ENCODE measurements at places on chromosomes 5 and 9.

DNA sequence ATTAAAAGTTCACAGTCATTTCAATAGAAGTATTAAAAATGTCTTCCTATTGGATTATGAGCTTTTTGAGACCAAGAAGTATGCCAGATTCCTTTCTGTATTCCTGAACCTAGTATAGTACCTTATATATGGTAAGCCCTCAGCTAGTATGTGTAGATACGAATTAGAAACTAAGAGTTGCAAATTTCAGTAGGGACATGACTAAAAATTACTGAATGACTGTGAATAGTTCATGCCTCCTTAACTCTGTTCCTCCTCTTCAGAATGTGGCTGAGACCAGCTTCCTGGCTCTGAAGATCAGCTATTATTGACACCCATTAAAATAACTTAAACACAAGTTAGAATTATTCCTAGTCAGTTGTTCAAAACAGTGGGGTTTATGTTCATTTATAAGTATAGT is 19.7 kb downstream of the KDM3B start:
- no peak for DNase-seq

DNA sequence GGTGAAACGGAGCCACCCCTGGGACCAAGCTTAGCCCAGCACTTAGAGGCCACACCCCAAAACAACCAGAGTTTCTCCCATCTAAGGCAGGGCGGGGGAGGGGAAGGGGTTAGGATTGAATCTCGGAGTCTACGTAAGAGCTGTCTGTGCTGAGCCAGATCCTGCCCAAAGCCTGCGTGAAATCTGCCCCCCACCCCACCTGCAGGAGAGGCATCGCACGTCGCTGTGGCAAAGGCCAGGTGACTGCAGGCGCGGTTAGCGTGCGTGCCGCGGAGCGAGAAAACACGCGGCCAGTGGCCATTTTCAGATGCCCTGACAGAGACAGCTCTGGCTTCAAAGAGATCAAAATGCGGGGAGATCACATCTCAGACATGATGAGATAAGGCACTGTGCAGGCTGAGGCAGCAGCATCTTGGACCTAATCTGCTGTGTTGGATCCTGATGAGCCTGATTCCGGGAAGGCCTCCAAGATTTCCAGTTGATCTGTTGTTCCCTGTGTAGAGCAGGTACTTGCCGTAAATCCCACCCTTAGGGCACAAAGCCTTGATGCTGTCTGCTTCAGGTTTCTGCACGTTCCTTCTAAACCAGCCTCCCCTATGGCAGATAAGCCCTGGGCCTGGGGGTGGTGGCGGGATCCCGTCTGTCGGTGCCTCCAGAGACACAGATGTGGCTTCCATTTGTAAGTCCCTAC is 2.5 kb upstream of the QSOX2 start:
- DNase-seq: no peak

DNA sequence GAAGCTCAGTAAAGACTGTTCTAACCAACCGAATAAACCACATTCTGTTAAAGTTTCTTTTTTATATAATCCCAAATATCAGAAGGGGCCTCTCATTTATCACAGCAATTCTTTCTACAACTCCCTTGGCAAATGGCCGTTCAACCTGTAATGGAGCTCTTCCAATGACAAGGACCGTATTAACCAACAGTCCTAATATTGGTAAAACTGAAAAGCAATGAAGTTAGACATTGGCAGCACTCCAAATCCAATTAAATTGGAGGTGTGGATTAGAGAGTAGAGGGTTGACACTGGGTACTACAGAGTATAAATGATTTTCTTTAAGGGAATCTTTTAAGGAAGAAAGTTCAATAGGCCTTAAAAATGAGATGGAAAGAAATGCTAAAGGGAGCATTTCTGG is 842 bp downstream of the TMED7 start:
- no peak for DNase-seq

DNA sequence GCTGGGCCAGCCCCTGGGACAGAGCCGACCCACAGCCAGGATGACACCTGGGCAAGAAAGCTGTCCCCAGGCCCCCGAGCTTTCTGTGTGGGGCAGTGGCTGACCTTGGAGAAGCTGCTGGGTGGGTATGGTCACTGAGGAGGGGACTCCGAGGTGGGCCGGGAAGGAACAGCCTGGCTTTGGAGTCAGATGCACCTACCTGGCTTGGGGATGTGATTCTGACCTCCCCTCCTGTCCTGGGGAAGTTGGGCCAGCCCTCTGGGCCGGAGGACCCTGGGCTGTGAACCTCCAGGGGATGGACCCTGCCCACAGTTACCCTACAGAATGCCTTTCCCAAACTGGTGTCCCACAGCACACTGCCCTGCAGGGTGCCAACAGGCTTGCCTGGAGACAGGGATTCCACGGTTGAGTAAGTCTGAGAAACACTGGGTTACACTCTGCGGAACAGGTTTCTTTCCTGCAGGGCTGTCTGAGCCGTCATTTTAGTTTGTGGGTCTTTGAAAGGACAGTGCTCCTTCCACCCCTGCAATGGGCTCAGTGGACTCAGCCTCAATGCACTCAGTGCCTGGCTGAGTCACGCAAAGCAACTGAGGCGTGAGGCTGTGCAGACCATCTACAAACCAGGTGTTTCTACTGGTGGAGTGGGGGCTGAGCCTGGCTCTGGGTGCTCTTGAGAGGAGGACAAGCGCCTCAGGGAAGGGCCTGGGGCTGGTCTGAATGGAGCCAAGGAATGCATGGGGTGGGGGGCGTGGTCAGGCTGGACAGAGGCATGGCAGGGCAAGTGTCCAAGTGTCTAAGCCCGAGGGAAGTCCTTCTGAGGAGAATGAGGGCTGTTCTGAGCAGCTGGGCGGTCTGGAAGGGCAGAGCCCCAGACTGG is 41.3 kb upstream of the PHYKPL start:
- no peak for DNase-seq

DNA sequence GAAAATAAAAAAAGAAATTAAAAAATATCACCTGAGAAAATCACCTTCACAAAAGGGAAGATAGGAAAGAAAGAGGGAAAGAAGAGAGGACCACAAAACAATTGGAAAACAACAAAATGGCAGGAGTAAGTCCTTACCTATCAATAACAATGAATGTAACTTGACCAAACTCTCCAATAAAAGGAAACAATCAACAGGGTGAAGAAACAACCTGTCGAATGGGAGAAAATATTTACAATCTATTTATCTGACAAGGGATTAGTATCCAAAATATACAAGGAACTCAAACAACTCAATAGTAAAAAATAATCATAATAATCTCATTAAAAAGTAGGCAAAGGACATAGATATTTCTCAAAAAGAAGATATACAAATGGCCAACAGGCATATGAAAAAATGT is 135.8 kb downstream of the AGTPBP1 start:
- DNase-seq: no peak

DNA sequence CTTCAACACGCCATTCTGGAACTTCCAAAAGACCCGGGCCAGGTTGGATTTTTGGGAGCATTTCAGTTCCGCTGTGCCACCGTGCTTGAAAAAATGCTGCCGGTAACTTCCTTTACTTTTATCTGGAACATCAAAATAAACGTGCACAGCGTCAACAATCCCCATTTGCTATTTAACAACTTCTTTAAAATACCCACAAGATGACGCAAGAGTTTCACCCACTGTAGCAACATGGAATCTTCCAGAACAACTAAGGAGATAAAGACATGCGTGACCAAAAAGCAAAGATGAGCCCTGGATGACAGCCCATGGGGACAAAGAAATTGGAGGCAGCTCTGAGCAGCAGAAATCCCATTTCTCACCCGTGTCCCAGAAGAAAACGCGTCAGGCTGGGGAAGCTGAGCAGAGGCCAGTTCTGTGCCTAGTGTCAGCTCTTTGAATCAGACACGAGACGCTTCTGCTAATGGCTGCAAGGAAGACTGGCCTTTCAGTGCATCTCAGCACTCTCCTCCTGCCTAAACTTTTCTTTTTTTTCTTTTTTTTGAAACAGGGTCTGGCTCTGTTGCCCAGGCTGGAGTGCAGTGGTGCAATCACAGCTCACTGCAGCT is 61.3 kb downstream of the SECISBP2 start:
- DNase-seq: no peak

DNA sequence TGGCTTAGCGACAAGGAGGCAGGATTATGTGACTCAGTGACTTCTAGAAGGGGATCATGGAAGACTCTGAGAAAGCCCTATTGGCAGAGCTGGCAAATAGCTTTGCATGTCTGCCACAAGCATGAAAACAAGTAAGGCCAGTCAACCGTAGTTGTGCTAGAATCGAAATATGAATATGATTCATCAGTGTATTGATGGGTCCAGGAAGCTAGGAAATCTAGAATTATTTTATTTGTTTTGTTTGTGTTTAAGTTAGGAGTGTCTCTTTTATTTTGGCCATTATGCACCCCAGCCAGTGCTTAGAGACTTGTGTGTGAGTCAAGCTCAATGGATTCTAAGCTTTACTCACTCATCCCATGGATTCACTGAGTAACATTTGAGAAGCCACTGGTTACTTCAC is 3.8 kb upstream of the ITGA2 start:
- DNase-seq: no peak

DNA sequence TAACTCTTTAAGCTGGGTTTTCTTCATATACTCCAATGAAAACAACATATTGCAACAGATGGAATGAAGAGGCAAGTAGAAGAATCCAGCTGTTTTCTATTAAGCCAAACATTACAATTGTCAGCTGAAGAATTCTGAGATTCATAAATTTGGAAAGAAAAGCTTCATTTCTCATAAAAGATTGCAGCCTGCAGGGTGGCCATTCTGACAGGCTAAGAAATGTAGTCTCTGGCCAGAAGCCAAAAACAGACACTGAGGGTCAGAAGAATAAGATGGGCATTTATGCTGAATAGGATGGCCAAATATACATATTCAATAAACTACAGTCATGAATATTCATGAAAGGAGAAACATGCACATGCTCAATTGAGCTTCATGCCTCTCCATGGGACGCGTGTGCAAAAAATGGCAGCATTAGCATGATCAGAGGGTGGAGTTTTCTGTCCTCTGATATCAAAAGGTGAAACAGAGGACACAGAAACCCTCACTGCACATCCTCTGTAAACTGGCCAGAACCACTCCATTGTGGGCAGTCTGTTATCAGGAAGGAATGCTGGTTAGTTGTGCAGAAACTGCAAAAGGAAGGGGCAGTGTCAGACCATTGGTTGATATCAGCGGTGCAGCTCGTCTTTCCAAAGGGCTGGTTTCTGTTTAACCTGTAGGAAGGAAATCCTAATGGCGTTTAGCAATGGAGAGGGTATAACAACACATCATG is 50.2 kb downstream of the FXN start:
- DNase-seq: no peak

GRCh38 chr5:39274398-39275085 is 55.2 kb upstream of the FYB1 start:
- no peak for DNase-seq

GRCh38 chr9:99169086-99169485 is 52.7 kb downstream of the ALG2 start:
- DNase-seq: no peak

DNA sequence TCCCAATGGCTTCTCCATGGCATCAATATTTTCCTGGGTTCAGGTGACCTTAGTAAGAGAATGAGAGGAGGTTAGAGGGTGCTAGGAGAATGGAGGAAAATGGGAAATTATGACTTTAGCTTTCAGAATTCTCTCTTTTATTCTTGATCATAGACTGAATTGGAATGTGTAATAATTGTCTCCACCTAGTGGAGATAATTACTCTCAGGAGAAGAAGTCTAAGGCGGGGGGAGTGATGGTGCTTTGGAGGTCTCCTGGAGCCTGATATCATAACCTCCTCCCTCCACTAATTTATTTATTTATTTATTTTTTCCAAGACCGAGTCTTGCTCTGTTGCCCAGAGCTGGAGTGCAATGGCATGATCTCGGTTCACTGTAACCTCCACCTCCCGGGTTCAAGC is 221.3 kb downstream of the GRIA1 start:
- no peak for DNase-seq

DNA sequence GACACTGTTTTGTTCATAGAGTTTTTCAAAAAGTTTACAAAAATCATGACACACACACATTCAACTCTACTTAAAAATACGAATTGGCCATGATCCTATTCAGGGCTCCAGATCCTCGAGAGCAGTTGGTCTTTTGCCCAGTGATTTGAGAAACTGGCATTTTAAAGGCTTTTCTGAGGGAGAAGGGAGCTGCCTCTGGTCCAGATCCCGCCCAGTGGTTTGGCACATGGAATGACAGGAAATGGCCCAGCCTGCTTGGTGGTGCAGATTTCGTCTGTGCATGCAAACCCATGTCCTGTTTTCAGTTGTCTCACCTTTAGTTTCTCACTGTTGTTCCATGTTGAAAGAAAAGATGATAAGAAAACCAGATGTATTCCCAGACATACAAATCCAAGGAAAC is 3.6 kb downstream of the CAMK4 start:
- DNase-seq: no peak

DNA sequence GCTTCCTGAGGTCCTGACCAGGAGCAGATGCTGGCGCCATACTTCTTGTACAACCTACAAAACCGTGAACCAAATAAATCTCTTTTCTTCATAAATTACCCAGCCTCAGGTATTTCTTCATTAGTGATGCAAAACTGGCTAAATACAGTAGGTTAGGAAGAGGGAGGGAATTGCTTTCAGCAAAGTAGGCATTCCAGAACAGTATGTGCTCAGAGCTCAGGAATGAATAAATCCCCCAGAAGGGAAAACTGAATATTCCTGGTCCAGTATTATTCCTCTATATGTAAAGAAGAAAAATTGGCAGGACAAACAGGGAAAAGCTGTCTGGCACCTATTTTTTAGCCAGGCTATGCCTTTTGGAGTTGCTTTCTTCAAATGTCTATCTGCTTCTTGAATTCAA is 577.1 kb downstream of the PSAT1 start:
- no peak for DNase-seq
